Cardiac muscle cell (in vitro differentiated cells and primary cell): ENCODE measurements at places on chromosomes 1 and 21.
A peak's percentile ranks its signal among the peaks of the same experiment; 100 is the strongest.

- DNase-seq: peak; percentile 41
These were observed 8.2 kb downstream of the PAFAH2 start for GRCh38 chr1:25989440-25990234.

DNA sequence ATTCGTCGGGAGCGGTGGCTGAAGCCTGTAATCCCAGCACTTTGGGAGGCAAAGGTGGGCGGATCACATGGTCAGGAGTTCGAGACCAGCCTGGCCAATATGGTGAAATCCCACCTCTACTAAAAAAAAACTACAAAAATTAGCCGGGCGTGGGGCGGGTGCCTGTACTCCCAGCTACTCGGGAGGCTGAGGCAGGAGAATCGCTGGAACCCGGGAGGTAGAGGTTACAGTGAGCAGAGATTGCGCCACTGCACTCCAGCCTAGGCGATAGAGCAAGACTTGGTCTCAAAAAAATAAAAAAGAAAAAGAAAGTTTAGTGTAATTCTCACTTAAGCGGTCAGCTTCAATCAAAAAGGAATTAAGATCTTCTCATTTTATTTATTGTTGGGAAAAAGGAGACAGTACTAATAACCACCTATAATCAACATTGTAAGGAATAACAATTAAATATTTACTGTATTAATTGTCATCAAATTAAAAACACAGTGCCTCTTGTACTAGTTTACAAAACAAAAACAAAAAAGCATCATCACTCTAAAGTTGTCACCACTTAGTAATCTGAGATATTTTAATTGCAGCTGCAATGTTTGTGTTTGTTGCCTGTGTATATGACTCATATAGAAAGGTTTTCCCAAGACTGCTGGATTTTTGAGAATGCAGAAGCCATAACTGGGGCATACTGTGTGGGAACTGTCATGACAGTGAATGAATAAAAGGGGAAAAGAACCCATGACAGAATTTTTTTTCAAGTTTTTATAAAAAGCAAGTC lies 3.7 kb downstream of the FBXO42 start:
- no peak for DNase-seq

DNA sequence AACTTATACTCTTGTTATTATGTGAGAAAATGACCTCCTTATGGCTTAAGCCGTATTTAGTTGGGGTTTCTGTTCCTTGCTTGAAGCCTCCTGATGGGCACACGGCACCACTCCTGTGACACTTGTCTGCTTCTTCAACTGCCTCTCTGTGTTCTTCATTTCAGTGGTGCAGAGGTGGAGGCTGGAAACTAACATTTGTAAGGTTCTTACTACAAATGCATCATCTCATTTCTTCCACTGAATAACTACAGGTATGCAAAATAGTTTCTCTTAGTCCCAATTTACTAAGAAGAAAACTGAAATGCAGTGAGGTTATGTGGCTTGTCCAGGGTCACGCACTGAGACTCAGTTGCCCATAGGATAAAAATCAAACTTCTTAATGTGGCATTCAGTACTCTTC lies 23.6 kb upstream of the ZNF362 start:
- DNase-seq: no peak

GRCh38 chr1:116494353-116494692 lies 76.5 kb downstream of the CD58 start:
- peak; percentile 42 for DNase-seq

GRCh38 chr1:159783724-159784123 lies 3.0 kb downstream of the DUSP23 start:
- peak; percentile 25 for DNase-seq

- DNase-seq: no peak
These were observed 35.2 kb upstream of the EEIG2 start for GRCh38 chr1:108524676-108525075.

- peak; percentile 65 for DNase-seq
These were observed 14.1 kb upstream of the TNR start for GRCh38 chr1:175757381-175758015.

DNA sequence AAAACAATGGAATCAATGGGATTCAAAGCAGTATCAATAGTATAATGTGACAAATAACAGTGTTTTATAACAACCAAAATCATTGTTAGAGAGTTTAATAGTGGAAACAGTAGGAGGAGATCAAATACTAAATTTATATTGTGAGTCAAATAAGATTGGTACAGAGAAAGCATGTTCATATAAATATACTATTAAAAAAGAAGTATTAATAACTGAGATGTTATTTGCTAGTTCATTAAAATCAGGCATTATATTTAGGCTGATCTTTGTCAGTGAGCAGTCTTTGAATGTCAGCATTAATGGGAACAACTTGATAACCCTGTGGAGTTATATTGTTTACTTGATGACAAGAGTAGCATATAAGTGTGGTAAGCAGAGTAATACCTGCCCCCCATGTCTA lies 30.6 kb downstream of the PRKAA2 start:
- DNase-seq: no peak

- DNase-seq: no peak
These were observed 1.1 kb downstream of the TNFRSF25 start for GRCh38 chr1:6464915-6465314.

DNA sequence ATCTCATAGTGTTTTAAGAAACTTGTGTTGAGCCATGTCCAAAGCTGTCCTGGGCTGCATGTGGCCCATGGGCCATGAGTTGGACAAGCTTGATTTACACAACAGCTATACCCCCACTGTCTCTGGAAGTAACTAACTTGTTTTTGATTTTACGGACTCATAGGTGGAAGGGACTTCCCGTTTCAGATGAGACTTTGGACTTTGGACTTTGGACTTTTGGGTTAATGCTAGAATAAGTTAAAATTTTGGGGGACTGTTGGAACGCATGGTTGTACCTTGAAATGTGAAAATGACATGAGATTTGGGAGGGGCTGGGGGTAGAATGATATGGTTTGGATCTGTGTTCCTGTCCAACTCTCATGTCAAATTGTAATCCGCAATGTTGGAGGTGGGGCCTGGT lies 52.6 kb upstream of the ZSWIM5 start:
- no peak for DNase-seq

GRCh38 chr1:35554266-35555211 lies 2.7 kb downstream of the KIAA0319L start:
- peak; percentile 50 for DNase-seq

DNA sequence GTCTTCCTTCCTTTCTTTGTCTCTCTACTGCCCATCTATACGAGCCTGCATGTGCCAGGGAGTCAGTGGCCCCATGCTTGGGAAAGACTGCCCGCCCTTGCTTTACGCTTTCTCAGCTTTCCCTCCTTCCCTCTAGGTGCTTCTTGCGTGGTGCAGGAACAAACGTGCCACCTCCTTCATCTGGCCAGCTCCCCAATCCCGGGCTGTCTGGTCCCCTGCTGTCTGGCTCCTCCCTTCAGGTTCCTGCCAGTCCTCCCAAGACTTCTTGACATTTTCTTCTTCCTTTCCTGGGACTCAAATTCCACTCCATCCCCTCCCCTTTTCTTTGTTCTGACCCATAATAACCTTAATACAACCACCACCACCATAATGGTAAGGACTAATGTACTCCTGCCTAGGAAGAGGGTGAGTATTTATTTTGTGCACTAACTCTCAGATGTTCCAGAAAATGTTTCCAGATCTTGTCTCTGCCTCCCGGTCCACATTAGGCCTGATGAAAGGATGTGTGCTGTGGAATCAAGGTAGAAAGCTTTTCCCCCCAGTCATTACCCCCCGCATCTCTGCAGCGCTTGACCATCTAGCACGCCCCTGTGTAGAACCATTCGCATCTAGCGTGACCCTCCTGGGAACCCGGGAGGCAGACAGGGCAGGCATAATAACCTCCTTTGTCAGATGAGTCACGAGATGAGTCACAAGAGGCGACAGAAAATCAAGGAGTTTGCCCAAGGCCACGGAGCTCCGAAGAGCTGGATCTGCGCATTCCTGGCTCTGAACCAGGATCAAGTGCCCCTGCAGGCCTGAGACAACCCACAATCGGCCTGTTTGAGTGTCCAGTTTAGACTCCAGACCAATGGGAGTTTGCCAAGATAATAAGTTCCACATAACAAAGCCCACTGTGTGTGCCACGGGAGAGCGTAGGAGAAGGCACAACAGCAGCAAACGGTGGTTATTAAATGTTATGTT lies 60.1 kb upstream of the NEK2 start:
- DNase-seq: peak; percentile 84

- DNase-seq: no peak
These were observed 127.1 kb upstream of the GADD45A start for GRCh38 chr1:67557696-67558448.

GRCh38 chr1:53577761-53578100 lies 118.5 kb downstream of the DMRTB1 start:
- no peak for DNase-seq

DNA sequence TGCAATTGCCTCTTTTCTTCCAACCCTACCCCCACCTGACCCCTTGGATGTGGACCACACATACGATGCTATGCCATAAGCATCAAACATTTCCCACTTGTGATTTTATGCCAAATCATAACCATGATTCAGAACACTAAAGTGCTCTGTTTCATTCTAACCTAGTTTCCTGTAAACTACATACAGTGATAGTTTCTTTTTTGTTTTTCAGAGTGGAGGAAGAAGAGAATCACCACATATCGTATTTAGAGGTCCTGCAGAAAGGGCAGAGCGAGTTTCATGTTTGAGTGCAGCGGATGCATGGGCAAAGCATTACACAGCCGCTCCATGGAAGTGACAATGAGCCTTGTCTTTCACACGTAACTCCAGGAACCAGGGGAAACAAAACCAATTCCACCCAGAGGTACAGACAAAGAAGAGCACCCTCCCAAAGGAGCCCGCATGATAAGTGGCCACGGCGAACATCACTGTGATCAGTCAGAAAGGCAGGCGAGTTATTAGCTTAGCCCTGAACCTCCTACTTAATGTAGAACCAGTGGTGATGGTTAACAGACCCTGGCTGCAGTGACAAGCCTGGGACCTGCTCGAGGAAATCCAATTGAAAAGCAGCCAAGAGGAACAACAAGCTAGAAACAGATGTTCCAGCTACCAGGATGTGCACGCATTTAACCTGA lies 64.0 kb upstream of the ZNF281 start:
- DNase-seq: peak; percentile 28

DNA sequence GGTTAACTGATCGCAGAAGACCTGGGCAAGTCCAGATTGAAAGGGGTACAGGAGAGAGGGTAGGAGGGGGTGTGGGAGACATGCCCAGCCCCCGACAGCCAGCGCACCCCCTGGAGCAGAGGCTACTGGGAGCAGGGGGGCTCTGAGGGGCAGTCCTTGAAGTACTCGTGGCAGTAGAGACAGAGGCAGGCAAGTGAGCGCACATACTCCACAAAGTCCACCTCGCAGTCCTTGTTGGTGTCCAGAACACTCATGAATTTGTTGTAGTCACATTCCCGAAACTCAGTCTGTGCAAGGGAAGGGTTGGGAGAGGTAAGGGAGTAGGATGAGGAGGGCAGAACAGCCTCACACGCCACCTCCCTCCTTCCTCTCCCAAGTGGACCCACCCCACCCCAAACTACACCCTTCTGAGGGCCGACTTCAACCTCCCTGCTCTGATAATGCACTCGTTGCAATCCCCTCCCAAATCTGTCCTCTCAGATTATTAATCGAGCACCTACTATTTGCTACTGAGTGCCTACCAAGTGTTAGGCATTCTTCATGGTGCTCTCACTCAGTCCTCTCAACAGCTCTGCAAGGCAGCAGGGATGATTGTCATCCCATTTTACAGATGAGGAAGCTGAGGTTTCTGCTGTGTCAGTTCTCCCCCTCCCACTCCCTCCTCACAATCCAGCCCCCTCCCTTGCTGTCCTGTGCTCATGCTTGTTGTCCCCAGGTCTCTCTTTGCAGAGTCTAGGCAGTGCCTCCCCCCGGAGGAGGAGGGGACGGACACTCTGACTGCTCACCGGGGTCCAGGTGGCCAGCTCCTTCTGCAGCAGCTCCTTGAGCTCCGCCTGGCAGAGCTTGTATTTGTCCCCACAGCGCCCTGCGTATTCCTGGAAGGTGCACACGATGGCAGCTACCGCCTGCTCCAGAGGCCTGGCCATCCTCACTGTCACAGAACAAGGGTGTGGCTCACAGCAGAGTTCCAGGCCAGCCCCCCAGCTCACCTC lies 1.2 kb downstream of the S100A3 start:
- DNase-seq: no peak

DNA sequence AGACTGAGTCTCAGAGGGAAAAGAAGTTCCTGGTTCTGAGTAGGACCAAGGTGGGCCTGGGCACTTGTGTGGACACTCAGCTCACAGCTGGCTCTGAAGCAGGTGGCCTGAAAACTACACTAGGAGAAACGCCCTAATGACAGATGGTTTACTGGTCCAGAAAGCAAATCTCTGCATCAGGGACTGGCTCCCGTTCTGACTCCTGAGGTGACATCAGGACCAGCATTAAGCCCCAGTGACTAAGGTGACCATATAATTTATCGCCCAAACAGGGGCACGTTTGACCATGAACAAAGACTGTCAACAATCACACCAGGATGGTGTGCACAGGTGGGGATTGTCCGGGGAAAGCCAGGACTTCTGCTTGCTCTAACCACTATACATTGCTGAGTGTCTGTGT lies 12.2 kb upstream of the CD34 start:
- DNase-seq: no peak

GRCh38 chr1:109136766-109137165 lies 22.9 kb downstream of the ELAPOR1 start:
- no peak for DNase-seq

GRCh38 chr1:24932284-24932683 lies 2.2 kb upstream of the RUNX3 start:
- DNase-seq: peak; percentile 25

DNA sequence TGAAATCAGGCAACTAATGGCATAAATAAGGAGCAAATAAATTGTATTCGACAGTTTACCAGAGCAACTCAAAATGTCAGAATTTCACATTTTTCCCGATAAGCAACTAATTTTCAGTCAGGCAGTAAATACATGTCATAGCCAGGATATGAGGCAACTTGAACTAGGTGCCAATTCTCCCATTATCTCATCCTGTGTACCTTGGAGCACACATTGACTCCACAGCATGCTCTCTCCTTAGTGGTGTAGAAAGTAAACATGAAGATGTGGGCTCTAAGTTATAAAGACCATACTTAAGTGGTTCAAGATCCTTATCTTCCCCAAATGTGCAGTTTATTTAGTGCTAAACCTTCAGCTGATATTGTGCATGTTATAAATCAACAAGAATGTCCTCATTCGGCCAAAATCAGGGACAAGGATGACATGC lies 197.8 kb downstream of the VAV3 start:
- DNase-seq: peak; percentile 47

DNA sequence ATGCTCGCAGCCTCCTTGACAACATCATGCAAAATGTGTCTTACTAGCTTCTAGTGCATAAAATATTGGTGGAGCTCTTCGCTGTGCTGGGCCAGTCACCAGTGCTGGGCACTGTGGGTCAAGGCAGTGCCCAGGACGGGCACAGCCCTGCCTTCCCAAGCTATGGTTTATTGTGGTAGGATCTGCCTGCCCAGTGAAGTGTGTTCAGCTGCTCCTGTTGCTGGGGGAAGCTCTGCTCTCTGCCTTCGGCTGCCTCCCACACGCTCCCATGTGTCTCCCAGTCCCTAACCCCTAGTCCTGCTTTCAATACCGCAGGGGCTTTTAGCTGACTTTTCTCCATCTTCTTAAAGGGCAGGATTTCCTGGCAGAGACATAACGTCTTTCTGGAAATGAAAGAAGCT lies 15.7 kb downstream of the EPHX1 start:
- DNase-seq: no peak
